D721Med (cell line): ENCODE measurements at places on chromosomes 5 and 9.

DNA sequence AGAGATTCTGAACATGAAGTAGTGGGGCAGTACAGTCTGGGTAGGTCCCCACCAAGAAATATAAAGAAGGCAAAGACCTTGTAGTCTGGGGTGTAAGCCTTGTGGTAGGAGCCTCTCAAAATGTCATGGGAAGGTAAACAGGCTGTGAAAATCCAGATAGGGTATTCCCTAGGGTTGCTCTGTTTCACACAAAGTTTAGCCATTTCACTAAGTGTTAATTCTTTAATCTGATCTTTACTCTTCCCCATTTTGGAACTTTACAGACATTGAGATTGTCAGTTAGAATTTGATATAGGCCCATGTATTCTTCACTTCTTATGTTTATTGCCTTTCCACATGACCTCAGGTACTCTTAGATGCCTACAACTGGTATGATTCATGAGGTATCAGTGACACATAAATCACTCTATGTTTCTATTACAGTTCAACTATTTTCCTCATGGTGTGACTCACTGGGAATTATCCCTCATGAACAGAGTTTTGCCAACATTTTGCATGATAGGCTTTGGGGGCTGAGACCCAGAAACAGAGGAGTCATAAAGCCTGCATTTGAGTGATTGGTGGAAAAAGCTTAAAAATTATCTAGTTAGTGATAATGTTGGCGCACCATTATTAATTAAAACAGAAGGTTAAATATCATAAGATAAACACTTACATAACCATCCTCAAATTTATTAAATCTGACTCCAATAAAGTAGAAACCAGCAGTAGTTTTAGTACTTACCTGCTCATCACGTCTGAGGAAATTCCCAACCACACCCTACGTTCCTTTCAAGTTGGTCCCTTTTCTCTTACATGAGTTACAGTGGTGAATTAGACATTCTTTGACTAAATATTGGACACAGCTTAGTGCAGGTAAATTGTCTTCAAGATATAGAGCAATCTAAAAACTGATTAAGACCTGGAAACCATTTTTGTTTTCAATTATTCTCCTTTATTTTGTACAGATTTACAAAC lies 399.8 kb upstream of the MEF2C start:
- no peak for DNase-seq

DNA sequence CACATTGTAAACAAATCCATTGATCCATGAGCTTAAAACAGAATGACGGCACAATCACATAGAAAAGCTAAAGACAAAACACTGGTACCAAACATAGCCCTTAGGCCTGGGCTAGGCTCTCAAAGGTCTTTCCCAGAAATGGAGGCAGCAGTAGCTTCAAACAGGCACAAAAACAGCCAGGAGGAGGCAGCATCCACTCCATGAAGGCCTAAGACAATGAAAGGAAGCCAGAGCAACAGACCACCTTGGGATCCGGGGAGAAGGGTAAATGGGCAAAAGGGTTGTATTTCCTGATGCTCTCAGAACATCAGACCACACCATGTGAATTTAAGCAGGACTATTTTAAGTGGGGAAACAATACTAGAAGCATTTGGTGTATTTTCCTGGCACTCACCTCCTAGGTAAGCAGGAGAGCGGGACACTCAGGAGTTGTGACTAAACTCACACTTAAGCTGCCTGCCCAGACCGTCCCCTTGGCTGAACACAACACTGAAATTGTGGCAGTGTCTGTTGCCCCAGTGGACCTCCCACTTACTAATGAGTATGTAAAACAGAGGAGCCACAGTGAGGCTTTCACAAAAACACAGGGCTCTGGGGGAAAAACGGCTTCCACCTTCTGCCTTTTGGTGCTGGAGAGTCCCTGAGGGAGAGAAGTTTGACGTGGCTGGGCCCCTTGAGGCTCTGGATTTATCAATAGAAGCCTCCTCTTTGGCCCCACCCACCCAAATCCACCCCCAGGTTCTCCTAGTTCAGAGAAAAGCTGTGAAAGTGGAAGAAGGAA lies 11.9 kb downstream of the GNPDA1 start:
- DNase-seq: no peak

GRCh38 chr5:90802474-90803317 lies 244.1 kb downstream of the ADGRV1 start:
- no peak for DNase-seq

DNA sequence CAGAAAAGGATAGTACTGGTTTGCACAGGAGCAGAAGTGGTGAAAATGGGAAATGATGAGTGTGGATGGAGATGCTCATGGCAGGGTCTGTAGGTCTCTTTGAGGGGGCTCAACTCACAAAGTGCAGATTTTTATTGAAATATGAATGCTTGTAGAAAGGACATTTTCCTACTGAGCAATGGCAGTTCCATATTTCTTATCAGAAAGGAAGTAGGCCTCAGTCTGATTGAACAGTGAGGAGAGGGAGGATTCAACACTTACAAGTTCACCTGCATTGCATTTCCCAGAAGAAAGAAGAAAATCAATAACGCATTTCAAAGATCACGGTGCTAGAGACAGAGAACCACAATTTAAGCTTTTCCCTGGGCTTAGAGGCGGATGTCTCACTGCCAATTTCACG lies 49.2 kb downstream of the ANXA2R start:
- DNase-seq: no peak
